Right forelimb (tissue), 1 donor: ENCODE measurements at places on chromosomes 4 and X.

DNA sequence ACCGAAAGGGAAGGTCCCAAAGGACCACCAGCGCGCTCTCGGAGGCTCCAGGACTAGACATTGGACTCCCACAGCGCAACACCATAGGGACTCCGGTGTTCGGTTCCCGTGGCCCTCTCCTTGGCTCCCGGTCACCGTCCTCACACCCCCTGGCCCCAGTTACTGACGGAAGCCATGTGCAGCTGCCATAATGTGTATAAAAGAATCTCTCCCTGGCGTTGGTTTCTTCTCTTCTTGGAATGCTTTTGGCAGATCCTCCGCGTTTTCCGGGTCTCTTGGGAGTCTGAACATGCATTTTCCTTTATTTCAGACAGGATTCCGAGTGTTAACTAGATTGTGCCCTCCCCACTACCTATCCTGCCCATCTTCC is 69.8 kb downstream of the FBXO8 start:
- DNase-seq = peak; percentile 54

GRCh38 chr4:39820186-39820585 is 122.2 kb downstream of the UBE2K start:
- no peak for DNase-seq

DNA sequence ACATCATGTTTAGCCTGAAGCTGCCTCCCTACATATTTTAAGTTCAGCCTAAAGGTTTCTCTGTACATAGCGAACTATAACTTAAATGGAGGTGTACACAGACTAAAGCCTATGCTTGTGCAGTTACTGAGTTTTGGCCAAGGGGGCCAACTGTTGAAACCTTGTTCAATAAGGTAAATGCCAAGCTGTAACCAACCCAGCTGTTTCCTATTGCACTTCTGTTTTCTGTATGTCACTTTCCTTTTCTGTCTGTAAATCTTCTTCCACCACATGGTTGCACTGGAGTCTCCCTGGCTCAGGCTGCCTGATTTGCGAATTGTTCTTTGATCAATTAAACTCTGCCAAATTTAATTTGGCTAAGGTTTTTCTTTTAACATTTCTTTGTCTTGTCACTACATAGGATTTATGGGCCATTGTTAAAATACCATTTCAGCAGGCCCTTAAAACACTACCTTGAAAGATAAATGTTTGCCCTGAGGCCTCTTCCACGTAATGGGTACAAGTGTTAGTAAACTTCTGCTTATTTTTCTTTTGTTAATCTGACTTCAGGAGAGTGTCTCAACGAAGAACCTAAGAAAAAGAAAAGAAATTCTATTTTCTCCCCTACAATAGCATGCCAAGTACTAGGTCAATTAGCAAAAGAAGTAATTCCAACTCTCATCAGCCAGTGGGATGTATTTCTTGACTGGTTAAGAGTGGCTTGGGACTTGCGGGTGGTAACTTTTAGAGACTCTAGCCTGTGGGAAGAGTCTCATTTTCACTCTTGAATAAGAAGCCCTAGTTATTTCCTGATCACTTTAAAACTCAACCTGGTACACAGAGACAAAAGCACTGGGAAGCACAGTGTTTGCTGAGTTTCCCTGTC is 45.7 kb upstream of the PRSS12 start:
- no peak for DNase-seq

DNA sequence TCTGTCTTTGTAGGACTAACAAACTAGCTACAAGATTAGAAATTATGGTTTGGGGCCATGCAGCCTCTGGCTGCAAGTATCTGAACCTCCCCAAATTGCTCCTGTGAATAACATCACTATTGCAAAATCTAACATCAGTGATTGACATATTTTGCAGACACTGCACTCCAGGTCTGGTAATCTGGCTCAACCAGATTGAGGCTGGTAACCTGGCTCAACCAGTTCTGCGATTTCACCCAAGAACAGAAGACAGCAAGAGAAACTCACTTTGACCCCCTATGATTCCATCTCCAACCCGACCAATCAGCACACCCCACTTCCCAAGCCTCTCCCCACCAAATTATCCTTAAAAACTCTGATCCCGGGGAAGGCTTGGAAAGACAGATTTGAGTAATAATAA is 20.9 kb downstream of the SPIN3 start:
- DNase-seq = no peak

DNA sequence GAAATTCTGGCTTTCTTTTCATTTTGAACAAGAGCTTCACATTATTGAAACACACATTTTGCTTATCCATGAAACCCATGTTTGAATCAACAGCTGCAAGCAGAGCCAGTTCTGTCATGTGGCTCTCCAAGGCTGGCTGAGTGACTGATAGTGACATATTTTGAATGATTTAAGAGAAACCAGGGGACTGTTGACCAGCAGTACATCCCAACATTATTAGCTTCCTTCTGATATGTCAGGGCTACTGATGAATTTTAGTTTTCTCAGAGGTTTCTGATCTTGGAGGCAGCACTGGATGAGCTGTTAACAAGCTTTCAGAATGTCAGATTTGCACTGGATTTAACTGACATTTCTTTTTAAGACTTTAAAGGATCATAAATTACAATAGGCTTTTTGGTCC is 74.6 kb upstream of the GRXCR1 start:
- no peak for DNase-seq

DNA sequence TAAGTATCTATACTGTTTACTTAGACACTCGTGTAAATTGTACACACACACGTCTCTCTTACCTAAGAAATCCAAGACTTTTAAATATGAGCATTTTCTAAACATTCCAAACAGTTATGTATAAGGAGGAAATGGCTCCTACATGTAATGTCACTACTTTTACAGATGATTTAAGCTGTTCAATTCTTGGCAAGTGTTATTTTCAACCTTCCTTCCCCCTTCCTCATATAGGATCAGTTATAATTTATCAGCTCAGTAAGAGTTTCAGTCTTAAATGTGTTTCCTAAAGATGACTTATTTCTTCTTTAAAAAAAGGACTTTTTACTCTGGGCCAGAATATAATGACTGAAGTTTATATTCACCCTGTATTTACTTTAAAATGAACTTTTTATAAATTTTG is 601.1 kb downstream of the ANKRD50 start:
- DNase-seq = no peak
